ENCODE measurements at places on chromosomes 6 and 20.
A peak's percentile ranks its signal among the peaks of the same experiment; 100 is the strongest.

- no peak for DNase-seq
Observed at GRCh38 chr6:35370785-35371493, 28.6 kb downstream of the PPARD start.

GRCh38 chr6:164749221-164750064 is 560.0 kb downstream of the C6orf118 start:
- DNase-seq: no peak

GRCh38 chr6:37987018-37987417 is 167.5 kb downstream of the ZFAND3 start:
- DNase-seq: no peak

DNA sequence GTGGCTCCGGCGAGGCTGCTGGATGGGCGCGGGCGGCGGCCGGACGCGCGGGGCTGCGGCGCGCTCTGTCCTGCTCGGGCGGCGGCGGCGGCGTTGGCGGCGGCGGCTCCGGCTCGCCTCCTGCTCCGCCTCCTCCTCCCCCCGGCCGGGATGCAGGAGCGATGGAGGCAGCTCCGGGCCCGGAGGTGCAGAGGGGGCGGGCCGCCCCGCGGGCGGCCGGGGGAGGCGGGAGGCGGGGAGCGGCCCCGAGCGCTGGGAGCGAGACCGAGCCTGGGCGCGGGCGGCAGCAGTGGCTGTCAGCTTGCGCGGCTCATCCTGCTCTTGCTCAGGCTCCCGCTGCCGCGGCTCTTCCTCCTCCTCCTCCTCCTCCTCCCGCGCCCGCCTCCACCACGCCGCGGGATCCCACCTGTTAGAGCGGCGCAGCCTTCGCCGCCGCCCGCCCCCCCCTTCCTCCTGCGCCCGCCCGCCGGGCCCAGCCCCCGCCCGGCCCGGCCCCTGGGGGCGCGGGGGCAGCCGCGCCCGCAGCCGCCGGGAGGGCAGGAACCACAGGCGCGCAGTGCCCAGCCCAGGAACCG is at the start of gene NOL4L:
TSS of gene NOL4L (minus strand) at position 323 of the 575 bp plus-strand sequence. CDS start 443 bp downstream, outside the sequence.
- DNase-seq: peak; percentile 53

DNA sequence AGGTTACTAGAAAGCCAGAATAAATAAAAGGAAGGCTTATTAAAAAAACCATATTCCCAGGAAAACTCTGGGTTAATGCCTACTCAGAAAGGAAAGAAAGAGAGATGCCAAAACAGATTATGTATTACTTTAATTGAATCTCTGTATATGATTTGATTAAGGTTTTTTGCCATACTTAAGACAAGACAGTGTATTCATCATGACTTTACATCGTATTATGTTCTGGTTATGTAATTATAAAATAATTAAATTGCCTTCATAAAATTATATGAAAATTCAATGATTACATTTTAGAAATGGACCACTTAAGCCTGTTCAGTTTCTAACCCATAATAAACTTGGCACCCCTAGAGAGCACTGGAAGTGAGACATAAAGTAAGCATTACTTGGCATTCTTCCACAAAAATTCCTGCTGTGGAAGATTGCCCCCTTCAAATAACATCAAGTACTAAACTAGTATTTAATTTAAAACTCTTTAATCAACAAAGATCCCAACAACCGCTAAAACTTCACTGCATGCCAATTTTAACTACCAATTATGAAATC is 20.8 kb upstream of the IBTK start:
- no peak for DNase-seq

GRCh38 chr6:75791881-75792280 is 42.8 kb downstream of the MYO6 start:
- no peak for DNase-seq

GRCh38 chr20:46967646-46968045 is 73.0 kb downstream of the EYA2 start:
- no peak for DNase-seq

DNA sequence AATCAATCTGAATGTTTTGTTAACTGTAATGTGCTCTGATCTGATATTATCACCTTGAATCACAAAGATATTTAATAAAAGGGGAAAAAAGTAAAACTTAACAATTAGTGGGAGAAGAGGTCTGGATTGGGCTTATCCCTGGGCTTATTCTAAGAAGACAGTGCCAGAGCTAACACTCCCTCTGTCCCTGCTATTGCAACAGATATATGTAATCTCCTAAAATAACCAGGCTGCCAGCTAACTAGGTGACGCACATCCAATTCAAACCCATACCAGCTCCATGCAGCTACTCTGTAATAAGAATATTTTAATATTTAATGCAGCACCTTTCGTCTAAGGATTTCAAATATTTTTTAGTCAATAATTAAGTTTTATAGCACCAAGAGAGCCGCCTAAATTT is 330.1 kb upstream of the MARCKS start:
- DNase-seq: no peak

DNA sequence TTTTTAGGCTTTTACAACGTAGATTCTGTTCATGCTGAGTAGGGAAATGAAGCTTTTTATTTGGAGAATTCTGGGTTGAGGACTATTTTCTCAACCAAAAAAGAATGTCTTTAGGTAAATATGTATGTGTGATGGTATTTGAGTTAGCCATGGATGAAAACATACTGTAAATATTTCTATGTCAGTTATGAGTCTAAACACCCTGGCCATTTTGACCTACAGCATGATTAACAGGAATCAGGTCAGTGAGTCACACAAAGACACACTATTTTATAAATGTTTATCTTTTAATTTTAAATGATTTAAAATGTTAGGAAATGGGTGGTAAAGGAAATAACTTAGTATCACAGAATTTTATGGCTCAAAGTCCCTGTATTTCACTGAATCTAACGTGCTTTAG is 851.7 kb upstream of the MAP3K7 start:
- DNase-seq: no peak

GRCh38 chr6:128557081-128557480 is 36.7 kb upstream of the PTPRK start:
- DNase-seq: no peak

DNA sequence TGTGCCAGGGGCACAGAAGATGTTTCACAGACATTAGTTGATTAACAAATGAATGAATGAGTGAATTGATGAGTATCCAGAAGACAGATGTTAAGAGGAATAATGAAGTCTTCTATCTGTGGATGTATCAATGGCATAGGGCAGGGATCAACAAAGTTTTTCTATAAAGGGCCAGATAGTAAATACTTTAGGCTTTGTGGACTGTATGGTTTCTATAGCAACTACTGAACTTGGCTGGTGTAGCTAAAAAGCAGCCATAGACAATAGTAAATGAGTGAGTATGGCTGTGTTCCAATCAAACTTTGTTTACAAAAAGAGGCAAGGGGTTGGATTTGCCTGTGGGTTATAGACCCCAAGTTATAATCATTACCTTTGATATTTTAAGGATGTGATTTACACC is 144.0 kb downstream of the PRL start:
- no peak for DNase-seq

DNA sequence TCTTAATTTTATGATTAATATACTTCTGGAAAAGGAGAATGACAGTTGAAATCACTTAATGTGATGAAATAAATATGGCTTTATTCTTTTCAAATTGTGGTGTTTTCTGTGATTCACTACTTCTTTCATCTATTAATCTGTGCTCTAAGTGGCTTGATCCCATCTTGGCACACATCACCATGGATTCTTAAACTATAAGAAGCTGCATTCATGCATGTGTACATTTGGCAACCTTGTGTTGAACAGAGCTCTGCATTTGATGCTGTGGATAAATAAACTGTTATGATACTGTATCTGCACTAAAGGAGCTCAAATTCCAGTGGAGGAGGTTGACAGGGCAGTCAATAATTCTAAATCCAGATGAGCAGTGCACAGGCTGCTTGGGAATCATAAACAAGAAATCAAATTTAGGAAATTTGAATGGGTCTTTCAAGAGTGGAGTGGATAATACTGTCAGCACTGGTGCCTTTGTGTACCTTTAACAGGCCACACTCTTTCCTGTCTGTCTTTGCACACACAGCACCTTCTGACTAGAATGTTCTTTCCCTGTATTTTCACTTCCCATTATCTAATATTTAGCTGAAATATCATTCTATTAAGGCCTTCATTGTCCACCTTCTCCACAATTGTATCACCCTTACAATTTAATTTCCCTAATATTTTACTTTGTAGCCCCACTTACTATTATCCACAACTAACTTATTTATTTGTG is 252.9 kb downstream of the GRM1 start:
- no peak for DNase-seq

- no peak for DNase-seq
Observed at GRCh38 chr6:169921217-169921616, 169.8 kb downstream of the ERMARD start.

- peak; percentile 79 for DNase-seq
Observed at GRCh38 chr6:73580247-73581149, 59.7 kb upstream of the EEF1A1 start.

DNA sequence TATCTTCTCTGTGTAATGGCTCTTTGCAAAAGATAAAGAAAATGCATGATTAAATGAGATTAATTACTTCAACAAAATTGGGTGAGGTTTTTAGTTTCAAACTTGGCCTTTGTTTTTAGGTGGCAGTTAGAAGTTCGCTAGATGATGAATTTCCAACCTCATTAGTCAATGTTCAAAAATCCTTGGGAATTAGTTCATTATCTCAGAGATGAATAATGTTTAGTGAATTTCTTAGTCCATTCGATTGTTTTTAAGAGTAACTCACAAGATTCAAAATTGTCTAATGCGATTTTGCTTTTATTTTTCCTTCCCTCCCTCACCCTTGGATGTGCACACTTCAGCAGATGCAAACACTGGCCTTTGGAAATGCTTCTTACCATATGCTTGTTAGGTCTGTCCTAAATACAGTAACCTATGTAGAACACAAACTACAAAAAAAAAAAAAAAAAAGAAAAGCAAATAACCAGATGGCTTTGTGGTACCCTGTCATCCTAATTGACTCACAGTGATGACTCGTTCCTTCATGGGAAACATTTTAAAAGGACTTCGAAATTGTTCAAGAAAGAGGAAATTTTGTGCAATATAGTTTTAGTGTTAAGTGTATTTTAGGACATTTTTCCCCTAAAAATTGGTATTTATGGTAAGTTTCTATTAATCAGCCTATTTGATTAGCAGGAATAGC is 66.7 kb downstream of the FAM229B start:
- no peak for DNase-seq

- DNase-seq: no peak
Observed at GRCh38 chr6:142842418-142843261, 102.3 kb downstream of the HIVEP2 start.

DNA sequence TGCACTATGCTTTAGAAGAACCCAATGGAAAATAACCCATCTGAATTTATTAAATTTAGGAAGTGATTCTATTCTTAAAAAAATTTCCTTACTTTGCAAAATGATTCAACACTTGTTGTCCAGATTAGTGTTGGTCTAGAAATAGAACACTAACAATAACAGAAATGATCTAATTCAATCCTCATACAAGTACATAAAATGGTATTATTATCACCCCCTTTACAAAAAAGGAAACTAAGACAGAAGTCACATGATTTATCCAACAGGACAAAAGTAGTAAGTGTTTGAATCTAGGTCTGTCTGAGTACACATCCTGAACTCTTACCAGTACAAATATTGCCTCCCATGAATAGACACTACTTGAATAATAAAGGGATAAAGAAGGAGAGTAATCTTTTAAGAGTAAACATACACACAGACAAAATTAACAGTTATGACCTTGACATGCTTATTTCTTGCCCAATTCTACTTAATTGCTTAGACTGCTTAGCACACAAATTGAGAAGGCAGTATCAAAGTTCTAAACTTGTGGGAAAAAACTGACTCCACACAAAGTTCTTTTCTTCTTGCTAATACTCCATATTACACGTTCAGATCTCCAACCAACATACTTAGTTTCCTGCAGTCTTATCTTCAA is 195.4 kb upstream of the RUNX2 start:
- no peak for DNase-seq

DNA sequence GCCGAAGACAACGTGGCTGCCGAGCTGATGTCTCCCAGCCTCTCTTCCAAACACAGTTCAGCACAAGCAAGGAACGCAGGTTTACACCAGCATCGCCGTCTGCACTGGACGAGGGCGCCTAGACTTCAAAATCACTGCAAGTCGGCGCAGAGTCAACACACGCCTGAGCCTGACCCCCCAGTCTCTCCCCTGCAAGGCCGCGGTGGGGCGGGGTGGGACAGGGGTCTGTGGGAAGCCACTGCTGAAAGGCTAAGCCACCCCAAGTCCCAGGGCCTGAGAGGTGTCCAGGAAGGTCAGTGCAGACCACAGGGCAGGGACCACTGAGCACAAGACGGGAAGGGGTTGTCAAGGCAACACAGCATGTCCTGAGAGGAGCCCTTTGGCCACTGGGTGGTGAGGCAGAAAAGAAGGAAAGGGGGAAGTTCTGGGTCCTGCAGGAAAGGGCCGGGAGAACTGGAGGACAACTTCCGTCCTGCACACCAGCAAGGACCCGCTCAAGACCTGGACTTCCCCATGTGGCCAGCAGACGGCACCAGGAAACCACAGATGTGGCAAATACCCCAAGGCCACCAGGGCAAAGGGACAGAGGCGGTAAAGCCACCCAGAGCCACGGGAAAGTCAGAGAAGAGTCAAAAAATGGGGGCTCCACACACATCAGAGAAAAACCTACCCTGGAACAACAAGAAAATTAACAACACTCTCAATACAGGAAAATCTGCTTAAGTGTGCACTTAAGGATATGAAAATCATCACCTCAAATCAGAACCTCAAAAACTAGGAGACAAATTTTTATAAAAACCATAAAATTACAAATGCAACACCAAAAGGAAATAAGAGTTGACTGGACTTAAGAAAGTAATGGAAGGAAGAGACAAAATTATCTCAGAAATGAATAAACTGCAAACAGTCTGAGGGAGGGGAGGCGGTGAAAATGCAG is 84.8 kb downstream of the TAF4 start:
- DNase-seq: no peak

GRCh38 chr6:41672816-41673703 is 34.8 kb downstream of the MDFI start:
- no peak for DNase-seq

GRCh38 chr20:51428401-51429143 is 113.9 kb downstream of the NFATC2 start:
- peak; percentile 54 for DNase-seq

DNA sequence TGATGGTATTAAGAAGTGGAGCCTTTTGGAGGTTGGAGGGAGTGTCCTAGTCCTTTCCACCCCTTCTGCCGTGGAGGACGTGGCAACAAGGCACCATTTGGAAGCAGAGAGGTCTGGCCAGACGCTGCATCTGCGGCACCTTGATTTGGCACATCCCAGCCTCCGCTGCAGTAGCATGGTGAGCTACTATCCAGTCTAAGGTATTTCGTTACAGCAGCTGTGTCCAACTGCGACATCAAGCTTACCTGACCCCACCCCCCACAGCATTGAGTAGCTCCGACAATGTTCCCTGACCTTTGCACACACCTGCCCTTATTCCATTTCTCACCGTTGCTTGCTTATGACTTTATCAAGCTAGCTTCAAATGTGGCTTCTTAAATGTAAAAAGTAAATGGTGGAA is 29.8 kb upstream of the SYNJ2 start:
- no peak for DNase-seq

DNA sequence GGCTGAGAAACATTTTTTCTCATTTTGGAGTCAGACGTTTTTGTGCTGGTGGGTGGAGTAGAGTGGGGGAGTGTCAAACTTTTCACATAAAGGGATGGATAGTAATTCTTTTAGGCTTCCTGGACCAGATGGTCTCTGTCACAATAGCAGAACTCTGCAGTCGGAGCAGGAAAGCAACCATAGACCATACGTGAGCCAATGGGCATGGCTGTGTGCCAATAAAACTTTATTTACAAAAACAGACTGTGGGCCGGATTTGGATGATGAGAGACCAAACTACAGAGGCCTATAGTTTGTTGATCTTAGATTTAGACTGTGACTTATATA is 70.8 kb upstream of the SLC22A23 start:
- no peak for DNase-seq

GRCh38 chr20:40797425-40797824 is 108.4 kb upstream of the MAFB start:
- peak; percentile 34 for DNase-seq

GRCh38 chr20:60055740-60056139 is 97.5 kb downstream of the CDH26 start:
- no peak for DNase-seq
